ENCODE measurements at places on chromosomes 12 and 14.

GRCh38 chr14:74710480-74710879, 2.4 kb downstream of the AREL1 start:
- no peak for DNase-seq

- no peak for DNase-seq
Measured at GRCh38 chr12:111056618-111057521, 136.5 kb upstream of the MYL2 start.

- DNase-seq: no peak
Measured at GRCh38 chr12:120817559-120818330, 86.4 kb downstream of the SPPL3 start.

GRCh38 chr12:76883151-76883550, 4.3 kb upstream of the CSRP2 start:
- no peak for DNase-seq

DNA sequence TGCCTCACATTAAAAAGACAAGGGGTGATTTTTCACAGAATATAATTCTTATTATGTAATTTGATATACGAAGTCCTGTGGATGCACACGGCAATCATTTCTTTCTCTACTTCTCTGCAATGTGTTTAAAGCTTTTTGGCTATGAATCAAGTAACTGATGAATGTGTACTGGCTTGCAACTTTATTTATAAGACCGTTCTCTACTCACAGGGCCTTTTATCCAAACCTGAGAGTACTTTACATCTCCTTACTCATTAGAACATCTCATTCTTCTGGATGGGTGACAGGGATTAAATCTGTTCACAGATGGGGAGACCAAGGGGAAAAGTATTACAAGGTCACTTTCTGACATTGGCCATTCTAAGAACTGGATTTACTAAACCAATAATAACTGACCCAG, 215.8 kb upstream of the DIO2 start:
- peak; percentile 2 for DNase-seq

GRCh38 chr12:94207849-94208621, 59.7 kb downstream of the PLXNC1 start:
- no peak for DNase-seq

GRCh38 chr14:38079886-38080285, 127.8 kb upstream of the SSTR1 start:
- DNase-seq: no peak

- DNase-seq: no peak
Measured at GRCh38 chr12:67506739-67507138, 141.8 kb upstream of the DYRK2 start.

DNA sequence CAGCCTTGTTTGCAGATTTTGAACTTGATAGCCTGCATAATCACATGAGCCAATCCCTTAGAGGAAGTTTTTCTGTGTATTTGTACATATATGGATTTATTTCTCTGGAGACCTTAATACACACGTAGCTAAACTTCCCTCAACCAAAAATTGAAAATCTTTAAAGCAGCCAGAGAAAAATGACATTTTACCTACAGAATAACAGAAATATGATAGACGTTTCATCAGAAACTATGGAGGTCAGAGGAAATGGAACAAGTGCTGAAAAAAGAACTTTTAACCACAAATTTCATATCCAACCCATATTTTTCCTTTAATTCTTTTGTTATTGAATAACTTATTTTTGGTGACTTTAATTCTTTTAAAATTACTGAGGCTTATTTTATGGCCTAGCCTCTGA, 177.7 kb downstream of the CCDC91 start:
- DNase-seq: no peak

- DNase-seq: no peak
Measured at GRCh38 chr14:80787876-80788275, 153.7 kb downstream of the CEP128 start.

DNA sequence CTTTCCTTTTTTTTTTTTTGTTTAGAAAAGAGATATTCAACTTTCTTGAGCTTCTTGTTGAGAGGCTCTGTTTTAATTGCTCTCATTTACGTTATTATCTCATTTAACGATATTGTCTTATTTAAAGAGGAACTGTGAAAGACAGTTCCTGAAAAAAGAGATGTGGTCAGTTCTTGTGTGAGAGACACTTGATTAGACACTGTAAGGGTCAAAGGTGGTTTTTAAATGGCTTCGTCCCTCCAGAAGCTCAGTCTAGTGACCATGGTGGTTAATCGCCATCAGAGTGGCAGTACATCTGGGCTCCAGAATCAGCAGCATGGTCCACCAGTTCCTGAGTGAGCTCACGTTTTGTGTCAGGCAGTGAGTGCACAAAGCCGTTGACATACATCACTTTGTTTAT, 57.9 kb upstream of the KCNA5 start:
- DNase-seq: no peak

DNA sequence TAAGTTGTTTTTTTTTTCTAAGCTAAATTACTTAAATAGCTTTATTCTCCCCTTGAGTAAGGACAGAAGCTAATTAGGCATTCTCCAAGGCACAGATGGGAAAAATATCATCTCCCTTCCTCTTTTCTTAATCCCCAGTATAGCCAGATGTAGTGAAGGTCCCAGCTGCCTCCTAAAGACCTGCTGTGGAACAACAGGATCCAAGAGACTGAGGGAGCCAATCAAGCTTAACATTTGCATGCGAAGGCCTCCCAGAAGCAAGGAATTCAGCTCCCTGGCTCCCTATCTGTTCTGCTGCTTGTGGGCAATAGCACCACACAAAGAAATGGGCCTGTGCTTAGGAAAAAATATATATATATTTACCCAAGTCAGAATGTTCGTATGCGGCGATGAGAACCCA, 255.2 kb downstream of the SYT1 start:
- no peak for DNase-seq

DNA sequence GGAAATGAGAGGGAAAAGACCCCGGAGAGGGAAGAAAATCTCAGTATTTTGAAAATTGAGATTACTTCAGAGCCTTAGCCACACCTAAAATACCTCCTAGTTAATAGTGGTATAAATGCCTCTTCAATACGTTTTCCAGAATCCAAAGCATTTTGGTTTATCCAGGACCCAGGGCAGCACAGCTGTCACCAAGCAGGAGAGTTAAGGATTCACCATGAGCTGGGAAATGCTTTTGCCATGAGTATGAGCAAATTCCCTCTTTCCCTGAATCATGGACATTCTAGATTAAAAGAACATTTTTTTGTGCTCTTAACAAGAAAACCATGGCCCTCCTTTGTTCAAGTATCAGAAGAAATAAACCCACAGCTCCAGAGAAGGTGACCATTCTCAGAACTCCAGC, 21.8 kb upstream of the RTRAF start:
- no peak for DNase-seq

DNA sequence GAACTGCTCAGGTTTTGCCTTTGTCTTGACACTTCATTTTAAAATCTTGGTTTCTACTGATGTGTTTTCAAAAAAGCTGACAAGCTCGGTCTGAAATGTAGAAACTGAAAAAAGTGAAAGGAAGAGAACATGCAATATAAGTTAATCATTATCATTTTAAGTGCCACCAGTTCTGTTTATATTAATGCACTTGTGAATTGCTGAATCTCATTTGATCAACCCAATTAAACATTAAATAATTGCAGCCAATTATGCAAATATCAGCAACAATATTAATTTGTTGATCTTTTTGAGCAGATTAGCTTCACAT, 133.8 kb downstream of the BCAT1 start:
- DNase-seq: no peak

DNA sequence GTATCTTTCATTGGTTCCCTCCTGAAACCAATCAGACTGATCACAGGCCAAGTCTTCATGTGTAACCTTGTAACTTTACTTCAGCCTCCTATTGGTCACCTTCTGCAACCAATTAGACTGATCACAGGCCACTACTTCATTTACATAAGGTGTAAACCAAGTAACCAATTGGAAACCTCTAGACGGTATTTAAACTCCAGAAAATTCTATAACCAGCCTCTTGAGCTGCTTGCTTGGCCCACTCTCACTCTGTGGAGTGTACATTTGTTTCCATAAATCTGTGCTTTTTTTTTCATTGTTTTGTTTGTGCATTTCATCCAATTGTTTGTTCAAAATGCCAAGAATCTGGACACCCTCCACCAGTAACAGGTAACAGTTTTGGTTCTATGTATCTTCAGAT, 47.5 kb downstream of the EIF2S3B start:
- no peak for DNase-seq

DNA sequence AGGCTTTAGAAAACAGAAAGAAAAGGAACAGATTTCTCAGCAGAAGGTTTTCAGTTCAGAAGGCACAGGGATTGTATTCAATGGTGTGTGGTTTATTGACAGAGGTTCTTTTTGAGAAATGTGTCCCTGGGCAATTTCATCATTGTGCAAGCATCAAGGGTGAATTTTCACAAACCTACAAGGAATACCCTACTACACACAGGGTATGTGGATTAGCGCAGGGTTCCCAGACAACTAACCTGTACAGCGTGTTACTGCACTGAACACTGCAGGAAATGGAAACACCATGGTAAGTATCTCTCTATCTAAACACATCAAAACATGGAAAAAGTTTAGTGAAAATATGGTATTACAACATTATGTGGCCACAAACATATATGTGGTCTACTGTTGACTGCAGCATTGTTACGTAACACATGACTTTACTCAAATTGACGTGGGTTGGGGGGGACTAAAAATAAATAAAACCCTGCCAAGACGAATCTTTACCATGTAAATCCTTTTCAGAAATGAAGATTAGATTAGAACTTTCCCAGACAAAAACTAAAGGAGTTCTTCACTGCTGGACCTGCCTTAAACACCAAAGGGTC, 893.1 kb downstream of the TMEM121 start:
- DNase-seq: no peak

DNA sequence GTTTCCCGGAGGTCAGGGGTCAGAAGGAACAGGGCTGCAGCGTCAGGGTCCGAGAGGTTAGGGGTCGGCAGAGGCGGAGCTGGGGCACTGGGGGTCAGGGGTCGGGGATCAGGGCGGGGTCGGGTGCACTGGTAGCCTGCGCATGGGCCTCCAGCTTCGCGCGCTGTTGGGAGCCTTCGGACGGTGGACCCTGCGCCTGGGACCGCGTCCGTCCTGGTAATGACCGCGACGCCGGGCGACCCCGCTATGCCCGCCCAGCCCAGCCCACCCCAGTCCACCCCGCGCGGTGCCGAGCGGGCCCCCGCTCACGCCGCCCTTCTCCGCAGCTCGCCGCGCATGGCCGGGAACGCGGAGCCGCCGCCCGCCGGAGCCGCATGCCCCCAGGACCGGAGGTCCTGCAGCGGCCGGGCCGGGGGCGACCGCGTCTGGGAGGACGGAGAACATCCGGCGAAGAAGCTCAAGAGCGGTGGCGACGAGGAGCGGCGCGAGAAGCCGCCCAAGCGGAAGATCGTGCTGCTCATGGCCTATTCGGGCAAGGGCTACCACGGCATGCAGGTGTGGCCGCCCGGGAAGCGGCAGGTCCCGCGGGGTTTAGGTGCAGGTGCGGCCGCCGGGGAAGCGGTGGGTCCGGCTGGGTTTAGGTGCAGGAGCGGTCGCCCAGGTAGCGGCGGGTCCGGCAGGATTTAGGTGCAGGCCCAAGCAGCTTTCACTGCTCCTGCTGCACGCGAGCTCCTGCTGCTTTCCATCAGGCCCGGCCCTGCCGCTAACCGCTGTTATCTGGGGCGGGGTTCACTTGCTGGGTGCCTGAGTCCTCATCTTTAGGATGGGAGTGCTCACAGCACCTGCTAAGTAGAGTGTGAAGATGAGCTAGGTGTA, 743 bp downstream of the PUS1 start:
- no peak for DNase-seq

DNA sequence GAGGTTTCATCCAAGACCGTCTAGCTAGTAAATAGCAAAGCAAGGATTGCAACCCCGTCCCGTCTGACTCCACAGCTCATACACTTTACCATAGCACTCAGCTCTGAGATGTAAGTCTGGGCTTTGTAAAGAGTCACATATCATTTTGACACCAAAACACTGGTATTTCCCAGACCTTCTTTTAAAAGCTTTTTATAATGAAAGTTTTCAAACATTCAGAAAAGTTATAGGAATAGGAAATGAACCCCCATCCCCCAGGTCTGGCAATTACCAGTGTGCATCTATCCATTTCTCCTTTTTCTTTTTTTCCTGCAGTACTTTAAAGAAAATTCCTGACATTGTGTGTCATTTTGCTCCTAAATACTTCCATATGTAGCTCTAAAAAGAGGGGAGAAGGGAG, 183.6 kb upstream of the CCND2 start:
- no peak for DNase-seq

DNA sequence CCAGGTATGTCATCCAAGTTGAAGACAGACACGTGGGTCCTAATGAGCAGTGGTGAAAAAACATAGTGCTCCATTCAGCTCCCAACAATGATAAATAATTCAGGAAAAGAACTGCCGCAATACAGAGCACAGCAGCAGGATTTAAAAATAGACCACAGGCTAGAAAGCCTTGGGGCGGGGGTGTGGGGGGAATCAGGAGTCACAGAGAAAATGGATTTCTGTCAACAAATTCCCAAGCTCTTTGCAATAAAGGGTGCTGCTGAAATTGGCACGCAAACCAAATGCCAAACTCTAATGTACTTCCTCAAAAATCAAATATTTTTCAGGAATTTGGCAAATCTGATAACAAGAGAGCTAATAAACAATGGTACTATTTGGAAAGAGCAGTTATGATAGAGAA, 58.6 kb downstream of the R3HDM2 start:
- no peak for DNase-seq

- no peak for DNase-seq
Measured at GRCh38 chr14:75440733-75441477, 13.1 kb downstream of the JDP2 start.

GRCh38 chr12:52338241-52338960, 17.2 kb upstream of the KRT83 start:
- DNase-seq: no peak

DNA sequence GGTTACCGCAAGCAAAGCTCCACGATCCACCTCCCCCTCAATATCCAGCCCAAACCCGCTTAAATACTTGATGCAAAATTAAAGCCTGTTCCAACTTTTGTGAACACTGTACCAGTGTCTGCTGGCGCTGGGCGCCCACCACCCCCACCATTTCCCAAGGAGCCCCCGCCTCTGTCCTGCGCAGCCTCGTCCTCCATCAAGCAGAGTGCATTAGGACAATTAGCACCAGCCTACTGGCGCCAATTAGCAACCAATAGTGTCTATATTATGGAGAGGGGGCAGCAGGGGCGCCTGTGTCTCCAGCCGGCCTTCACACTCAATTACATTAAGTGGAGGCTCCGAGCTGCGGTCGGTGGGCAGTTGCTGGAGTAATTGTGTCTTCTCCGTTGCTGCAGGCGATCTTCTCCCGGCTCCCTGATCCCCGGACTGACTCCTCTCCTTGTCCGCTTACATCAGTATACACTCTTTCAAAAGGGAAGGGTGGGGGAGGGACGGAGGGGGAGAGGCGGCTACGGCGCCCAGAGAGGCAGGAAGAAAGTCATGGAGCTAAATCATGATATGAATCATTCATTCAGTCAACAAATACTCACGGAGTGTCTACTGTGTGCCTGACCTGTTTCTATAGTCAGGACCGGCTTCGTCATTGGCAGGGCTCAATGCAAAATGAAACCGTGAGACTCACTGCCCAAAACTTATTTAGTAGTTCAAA, 707.3 kb downstream of the MED13L start:
- no peak for DNase-seq

GRCh38 chr12:69688471-69689427, 10.4 kb downstream of the BEST3 start:
- peak; percentile 89 for DNase-seq

Measured in astrocyte of the cerebellum (primary cell).